ENCODE measurements at places on chromosomes 3 and 15.

- no peak for DNase-seq
These were observed 133.0 kb upstream of the NR2E3 start for GRCh38 chr15:71677352-71677751.

- no peak for DNase-seq
These were observed 46.7 kb downstream of the TOP2B start for GRCh38 chr3:25618028-25618427.

GRCh38 chr3:14750650-14751049 is 68.1 kb upstream of the FGD5 start:
- no peak for DNase-seq

- DNase-seq = no peak
These were observed 290.6 kb downstream of the ROBO1 start for GRCh38 chr3:79477242-79477641.

GRCh38 chr15:101105059-101105891 is 146.6 kb downstream of the CHSY1 start:
- no peak for DNase-seq

GRCh38 chr3:171688593-171688992 is 121.7 kb downstream of the PLD1 start:
- DNase-seq = no peak

GRCh38 chr3:158769952-158770740 is 31.7 kb upstream of the MFSD1 start:
- no peak for DNase-seq

GRCh38 chr3:187042346-187042745 is 97.0 kb downstream of the RPL39L start:
- DNase-seq = no peak

All from T-helper 2 cell treated with Interferon-gamma antibody and Interleukin-4, amounts not matched to agents 5 μg/mL and 100 μg/mL, for 36 hours (primary cell).